ENCODE measurements at places on chromosomes 5 and 9.

DNA sequence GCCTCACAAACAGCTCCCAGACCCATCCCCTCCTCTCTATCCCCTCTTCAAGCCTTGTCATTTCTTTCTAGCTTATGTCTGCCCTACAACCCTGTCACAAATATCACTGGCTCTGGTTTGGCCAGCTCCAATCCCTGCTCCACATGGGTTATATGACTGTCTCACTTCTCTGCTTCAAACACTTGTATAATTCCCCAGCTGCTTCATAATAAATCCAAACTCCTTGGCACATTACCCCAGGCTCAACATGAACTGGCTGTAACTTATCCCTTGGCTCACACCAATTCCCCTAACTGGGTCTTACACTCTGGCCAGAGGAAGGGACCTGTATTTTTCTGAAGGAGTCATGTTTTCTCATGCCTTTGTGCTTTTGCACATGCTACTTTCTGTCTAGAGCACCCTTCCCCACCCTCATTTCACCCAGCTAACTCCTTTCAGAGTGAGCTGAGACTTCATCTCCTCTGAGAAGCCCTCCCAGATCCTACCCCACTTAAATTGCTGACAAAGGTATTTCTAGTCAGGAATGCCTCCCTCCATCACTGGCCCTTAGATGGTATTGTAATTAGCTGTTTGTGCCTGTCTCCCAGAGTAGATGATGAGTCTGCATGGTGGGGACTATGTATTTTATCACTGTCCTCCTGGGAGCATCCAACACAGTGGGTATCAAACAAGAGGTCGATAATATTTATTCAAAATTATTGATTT, 5.3 kb downstream of the PRXL2C start:
- no peak for DNase-seq

DNA sequence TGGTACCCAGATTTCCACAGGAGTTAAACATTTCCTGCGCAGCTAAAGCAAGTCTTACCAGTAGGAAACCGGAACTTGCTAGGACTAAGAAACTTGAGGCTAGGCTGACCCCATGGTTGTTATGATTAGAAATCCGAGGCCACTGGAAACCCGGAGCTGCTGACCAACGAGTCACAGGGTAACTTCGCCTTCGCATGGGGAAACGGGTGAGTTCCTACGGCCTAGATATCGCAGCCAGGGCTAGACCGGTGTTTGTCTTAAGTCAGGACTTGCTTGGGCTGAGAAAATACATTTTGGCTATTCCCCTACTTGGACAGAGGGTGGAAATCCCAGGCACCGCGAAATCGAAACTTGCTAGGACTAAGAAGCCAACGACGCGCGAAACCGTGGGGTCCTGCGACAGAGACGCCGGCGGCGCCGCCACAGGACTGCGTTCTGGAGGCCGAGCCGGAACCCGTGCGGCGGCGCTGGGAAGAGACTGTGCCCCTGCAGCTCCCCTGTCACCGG, 1.6 kb upstream of the ANXA2R start:
- peak; percentile 70 for DNase-seq

DNA sequence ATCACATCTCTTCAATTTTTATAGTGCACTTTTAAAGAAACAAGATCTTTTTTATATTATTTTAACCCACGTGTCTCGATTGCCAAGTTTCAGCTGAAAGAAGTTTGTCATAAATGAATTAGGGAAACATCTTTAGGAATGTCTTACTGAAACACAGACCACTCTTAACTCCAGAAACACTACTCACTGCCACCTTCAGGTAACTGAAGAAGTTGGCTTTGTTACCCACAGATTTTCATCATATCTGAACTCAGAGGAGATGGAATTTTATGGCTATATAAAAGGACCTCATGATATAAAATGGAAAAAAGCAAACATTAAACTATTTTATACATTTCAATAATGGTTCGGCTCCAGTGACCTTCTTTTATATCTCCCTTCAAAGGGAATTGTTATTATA, 158.0 kb downstream of the SEMA5A start:
- no peak for DNase-seq

DNA sequence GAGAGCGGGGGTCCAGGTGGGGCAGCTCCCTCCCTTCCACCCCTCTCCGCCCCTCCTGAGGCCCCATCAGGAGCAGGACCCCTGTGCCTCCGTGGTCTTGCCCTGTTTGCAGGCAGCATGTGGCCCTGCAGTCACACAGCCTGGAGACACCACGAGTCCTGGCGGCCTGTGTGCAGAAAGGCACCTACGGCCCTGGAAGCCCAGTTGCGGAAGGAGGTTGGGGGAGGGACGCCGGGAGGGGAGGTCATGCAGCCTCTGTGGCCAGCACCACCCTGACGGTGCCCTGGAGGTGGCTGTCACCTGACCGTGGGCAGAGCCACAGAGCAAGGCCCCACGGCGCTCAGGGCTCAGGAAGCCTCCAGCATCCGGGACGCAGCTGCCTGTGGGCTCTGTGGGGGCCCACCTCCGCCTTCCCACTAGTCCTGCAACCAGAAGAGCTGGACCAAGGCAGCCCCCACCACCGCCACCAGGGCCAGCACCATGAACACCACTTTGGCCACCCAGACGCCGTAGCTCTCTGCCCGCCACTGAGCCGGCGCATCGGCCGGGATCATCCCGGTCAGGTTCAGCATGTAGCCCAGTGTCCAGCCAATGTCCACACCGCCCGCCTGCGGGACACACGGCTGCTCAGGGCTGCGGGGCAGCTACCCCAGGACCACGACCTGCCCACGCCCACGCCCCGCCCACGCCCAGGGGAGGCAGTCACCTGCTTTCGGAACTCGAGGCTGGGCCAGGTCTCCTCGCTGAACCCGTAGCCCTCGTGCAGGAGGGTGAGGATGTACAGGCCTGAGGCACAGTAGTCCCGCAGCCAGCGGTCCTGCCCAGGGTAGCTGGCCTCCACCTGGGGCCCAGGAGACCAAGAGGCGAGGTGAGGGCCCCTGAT, 6.4 kb downstream of the ENTPD8 start:
- no peak for DNase-seq

DNA sequence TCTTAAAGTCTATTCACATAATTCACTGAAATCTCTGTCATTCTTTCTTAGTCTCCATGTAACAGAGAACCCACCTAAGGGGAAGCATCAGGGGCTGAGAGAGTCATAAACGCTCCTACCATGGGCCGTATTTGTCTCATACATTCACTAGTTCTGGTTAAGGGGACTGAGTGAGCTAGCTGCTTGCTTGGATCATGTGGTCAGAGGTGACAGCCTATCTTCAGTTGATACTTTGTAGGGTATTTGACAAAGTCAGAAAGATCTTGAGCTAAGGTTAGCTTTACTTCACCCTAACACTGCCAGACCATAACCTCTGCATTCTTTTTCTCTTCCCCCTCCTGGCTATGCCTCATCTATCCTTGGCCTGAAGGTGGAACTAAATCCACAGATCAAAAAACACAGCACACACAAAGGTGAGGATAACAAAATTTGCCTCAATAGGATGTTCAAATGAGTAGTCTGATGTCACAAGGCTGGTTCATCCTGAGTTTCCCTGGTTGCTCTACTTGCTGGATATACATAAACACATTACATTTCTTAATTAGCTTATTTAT, 66.5 kb downstream of the MARCHF3 start:
- no peak for DNase-seq

DNA sequence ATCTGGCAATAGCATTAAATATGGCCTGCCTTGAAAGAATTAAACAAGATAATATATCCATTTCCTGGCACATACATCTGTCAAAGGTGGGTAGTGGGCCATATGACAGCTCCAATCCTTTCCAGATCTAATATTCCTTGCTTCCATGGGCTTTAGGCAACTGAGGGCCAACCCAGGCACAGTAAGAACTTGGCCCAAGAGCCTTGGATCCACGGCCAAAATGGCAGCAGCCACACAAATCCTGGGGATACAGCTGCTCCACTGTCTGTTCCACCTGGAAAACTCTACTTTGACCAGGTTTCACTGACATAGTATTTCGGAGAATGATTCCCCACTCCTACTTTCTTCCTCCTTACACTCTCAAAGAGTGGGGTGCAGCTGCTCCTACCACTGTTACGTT, 13.3 kb downstream of the HAVCR1 start:
- no peak for DNase-seq

DNA sequence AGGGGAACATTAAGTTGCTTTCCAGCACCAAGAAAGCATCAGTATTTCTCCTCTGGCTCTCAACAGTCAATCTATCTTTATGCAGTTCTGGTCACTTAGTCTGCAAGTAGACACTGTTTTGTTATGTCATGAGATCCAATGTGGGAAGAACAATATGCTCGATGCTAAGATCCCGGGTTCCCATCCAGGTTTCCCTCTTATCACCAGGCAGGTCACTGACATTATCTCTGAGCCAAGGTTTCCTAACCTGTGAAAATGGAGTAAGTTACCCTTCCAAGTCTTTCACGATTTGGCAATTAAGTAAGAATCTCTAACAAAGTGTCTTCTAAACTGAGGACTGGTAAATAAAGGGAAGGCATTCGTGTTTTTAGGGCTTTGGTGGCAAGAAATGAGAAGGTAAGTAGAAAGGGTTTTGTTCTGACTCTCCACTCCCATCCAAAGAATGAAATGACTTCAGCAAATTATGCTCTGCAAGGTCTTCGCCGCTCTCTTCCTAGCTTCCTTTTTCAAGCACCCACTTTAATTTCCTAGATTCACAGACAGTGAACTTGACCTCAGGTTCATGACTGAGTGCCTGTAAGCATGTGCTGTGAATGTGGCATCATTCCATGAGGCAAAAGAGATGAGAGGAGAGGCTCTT, 86.4 kb downstream of the DCP2 start:
- DNase-seq, result no peak

DNA sequence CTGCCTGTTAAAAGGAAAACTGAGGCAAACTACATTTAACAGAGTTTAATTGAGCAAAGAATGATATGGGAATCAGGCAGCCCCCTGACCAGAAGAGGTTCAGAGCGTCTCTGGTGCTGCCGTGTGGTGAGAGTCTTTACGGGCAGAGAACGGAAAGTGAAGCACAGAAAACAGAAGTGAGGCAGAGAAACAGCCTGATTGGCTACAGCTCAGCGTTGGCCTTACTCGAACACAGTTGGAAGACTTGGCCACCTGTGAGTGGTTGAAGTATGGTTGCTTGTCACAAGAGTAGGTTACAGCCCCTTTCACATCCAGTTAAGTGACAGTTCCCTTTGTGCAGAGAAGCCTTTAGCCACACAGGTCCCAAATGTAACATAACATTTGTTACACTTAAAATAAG, 16.9 kb upstream of the FBP1 start:
- peak; percentile 91 for DNase-seq

GRCh38 chr5:169798906-169799660, 162.0 kb downstream of the DOCK2 start:
- no peak for DNase-seq

- DNase-seq, result no peak
Measured at GRCh38 chr5:138955671-138956295, 80.6 kb upstream of the LRRTM2 start.

DNA sequence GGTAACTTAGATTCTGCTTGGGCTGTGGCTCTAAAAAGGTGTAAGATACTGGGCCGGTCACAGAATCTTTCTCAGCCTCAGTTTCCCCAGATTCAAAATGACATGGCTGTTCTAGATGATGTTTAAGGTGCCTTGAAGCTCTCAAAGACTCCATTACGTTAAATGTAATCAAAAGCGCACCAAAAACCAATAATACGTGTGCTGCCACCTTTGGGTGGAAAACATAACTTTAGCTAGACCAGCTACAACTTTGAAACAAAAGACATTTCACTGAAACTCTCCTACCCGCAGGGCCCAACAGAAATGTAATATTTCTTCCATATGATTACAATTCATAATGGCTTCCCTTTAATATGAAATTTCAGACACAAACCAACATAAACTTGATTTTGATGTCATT, 35.0 kb upstream of the PCSK5 start:
- no peak for DNase-seq

DNA sequence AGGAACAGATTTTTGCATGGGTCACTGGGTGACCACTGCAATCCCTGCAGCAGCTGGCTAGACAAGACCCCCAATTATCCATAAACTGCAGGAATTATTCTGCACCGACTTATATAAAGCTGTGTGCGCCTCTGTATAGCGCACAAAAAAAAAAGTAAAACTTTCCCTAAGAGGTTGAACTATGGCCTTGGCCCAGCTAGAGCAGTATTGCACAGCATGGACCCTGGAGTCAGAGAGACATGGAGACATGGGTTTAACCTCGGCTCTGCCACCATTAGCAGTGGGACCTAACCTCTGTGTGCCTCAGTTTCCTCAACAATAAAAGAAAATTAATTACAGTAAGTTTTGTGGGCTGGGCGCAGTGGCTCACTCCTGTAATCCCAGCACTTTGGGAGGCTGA, 17.1 kb upstream of the GRPEL2 start:
- no peak for DNase-seq

DNA sequence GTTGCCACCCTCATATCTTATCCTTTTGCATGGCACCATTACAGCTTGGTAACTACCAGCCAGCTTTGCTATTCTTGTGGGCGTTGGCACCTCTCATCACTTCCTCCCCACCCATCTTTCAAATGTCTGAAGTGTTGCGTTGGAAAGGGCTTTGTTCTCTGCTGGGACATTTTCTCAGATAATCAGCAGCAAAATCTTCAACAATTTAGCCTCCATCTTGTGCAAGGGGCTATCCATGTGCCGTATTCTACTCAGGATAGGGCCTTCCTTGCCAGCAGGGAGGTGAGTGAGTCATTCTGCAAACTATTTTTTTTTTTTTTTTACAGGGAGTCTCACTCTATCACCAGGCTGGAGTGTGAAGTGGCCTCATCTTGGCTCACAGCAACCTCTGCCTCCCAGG, 62.1 kb upstream of the NUDT12 start:
- DNase-seq, result no peak

DNA sequence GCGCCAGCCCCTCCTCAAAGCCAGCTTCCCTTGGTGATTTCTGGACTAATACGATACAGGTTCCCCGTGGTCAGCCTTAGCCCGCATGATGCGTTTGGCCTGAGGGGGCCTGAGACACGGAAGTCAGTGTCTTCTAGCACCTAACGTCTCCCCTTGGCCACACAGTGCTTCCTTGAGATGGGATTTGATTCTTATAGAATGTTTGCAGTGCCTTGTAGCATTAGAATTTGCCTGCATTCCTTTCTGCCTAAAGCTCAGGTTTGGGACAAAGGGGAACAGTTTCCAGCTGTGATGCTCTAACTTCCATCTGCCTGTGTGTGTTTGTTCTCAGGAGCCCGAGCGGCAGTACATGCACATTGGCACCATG, 34.4 kb downstream of the CFAP90 start:
- no peak for DNase-seq

DNA sequence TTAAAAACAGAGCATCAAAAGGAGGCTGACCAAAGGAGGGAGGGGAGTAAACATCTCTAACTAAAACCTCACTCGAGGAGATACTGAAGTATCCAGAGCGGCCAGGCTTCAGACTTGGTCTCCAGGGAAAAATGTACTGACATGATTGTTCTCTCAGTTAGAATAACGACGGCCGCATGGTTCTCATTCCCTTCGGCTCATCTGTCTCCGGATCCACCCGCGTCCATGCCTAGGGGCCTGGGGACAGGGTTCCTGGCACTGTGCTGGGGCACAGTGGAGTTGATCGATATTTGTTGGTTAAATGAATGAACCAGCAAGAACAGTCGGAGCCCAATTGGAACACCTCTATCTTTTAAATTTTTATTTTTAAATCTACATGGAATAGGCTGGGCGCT, 167.1 kb upstream of the PHYKPL start:
- no peak for DNase-seq

- DNase-seq, result no peak
Measured at GRCh38 chr5:102845041-102845440, 89.9 kb downstream of the PAM start.
